ENCODE measurements at places on chromosomes 7 and 10.

- no peak for DNase-seq
Measured at GRCh38 chr7:38673795-38674194, 42.6 kb upstream of the AMPH start.

- no peak for DNase-seq
Measured at GRCh38 chr10:29841724-29842649, 207.2 kb upstream of the SVIL start.

- no peak for DNase-seq
Measured at GRCh38 chr7:87456247-87456646, 19.2 kb downstream of the ABCB4 start.

- DNase-seq = no peak
Measured at GRCh38 chr10:89120931-89121763, 86.0 kb downstream of the CH25H start.
